Bladder microvascular endothelial cell (primary cell): ENCODE measurements at places on chromosomes 3 and 15. TPM values are rescaled to one million over a fixed set of nuclear protein-coding genes. Genes with fewer than 3 reads are reported as not detected.

Gene THBS1
- total RNA-seq: 2,994 and 14,705 TPM in 2 replicates

Gene UROC1
- total RNA-seq: not detected in 2 replicates

Gene KCNAB1
- total RNA-seq: 0.13 TPM in 1 of 2 replicates, not detected in the other

Gene MCF2L2
- 0.57 and 1.8 TPM in 2 replicates for total RNA-seq

Gene CCDC33
- not detected in 2 replicates for total RNA-seq

Gene ACTRT3
- 1.5 and 2.0 TPM in 2 replicates for total RNA-seq

Gene PLIN1
- 0.06 TPM in 1 of 2 replicates, not detected in the other for total RNA-seq

Gene P2RY13
- total RNA-seq: not detected in 2 replicates
